Right renal cortex interstitium (tissue), 3 donors: ENCODE measurements at places on chromosomes 6 and 20.

- no peak for DNase-seq
These were observed 103.9 kb upstream of the ARG1 start for GRCh38 chr6:131469130-131469529.

DNA sequence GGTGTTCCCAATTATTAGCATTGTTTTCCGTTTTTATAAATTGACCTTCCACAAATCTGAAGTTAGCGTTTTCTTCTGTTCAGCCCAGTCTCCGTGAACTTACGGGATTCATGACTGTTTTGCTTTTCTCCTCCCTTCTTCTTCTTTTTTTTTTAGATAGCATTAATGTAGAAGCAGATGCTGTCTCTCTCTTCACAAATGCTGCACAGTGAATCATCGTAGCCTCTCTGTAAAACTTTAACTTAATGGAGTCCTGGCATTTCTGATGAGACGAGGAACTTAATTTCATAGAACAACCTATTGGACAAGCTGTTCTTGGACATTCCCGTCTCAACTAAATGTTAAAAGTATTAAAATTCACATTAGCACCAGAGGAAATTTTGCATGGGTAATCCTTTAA is 138.0 kb upstream of the EEF1E1 start:
- DNase-seq: no peak

DNA sequence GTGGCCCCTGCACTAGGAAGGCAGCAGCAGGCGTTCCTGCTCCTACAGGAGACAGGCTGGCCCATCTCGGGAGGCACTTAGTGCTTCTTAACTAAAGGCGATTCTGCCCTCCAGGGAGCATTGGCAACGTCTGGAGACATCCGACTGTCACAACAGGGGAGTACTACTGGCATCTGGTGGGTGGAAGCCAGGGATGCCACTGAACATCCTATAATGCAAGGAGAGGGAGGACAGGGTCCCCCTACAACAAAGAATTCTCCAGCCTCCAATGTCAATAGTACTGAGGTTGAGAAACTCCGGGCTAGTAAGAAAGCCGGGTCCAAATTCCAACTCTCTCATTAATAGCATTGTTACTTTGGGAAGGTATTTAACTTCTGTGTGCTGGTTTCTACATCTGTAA is 119.4 kb upstream of the ARMC2 start:
- no peak for DNase-seq

DNA sequence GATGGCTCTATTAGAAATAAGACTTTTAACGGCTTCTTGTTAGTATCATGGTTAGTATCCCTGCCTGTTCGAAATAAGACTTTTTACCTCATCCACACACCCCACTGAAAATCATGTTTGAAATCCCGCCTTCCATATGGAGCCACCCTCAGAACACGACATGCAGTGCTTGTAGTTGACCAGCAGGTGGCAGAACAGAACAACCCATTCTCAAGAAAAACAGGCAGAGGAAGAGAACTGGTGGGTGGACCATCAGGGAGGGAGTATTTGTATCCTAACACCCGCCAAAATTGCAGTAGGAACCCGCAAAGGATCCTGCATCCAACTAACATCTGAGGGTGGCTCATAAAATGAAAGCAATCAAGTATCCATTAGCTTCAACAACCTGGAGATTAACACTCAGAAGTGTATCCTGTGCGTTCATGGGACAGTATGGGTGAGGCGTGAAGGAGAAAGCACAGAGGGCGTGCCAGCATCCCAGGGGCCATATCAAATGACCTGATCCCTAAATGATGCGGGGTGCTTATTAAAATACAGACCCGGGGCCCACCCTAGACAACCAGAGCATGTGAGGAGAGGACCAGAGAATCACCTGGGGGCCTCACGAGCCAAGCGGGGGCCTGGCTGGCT is 89.6 kb upstream of the NHSL1 start:
- DNase-seq: no peak

DNA sequence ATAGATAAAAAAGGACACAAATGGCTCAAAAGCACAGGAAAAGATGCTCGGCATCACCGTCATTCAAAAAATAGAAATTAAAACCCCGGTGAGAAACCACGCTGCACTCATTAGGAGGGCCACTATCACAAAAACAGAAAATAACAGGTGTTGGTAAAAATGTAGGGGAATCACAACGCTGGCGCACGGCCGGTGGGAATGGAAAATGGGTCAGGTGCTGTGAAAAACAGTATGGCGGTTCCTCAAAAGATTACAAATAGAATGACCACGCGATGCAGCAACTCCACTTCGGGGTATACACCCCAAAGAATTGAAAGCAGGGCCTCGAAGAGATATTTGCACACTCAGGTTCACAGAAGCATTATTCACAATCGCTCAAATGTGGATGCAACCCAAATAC is 28.3 kb downstream of the NPEPL1 start:
- no peak for DNase-seq

GRCh38 chr6:34540222-34540621 is 15.9 kb downstream of the SPDEF start:
- no peak for DNase-seq

DNA sequence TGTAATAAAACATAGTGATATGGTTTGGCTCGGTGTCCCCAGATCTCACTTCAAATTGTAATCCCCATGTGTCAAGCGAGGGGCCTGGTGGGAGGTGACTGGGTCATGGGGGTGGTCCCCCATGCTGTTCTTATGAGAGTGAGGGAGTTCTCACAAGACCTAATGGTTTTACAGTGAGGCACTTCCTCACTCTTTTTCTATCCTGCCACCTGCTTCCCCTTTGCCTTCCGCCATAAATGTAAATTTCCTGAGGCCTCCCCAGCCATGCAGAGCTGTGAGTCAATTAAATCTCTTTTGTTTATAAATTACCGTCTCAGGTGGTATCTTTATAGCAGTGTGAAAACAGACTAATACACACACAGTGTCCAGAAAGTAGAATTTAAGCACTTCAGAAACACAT is 78.5 kb downstream of the REPS1 start:
- no peak for DNase-seq

GRCh38 chr6:150134280-150134920 is 8.4 kb upstream of the PPP1R14C start:
- DNase-seq: no peak

- DNase-seq: no peak
These were observed 21.6 kb upstream of the MYB start for GRCh38 chr6:135159531-135159930.

DNA sequence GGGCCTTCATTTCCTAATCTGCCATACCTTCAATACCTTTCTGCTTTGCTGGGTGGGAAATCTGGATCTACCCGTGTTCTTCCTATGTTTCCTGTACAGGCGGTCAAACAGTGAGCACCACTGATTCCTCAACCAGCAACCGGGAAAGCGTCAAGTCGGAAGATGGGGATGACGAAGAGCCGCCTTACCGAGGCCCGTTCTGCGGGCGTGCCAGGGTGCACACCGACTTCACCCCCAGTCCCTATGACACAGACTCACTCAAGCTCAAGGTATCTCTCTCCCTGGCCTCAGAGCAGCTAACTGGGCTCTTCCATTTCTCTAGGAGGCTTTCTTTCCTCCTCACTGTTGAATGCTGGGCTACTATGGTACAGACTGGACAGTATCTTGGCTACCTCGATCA is 190.1 kb downstream of the SASH1 start:
- no peak for DNase-seq

- no peak for DNase-seq
These were observed 60.5 kb upstream of the SLCO4A1 start for GRCh38 chr20:62581806-62582205.

- DNase-seq: no peak
These were observed 1005.3 kb upstream of the EPHA7 start for GRCh38 chr6:94424692-94425091.

GRCh38 chr6:137117581-137117980 is 55.9 kb downstream of the IL22RA2 start:
- no peak for DNase-seq

GRCh38 chr6:10300071-10300470 is 114.8 kb downstream of the TFAP2A start:
- no peak for DNase-seq

DNA sequence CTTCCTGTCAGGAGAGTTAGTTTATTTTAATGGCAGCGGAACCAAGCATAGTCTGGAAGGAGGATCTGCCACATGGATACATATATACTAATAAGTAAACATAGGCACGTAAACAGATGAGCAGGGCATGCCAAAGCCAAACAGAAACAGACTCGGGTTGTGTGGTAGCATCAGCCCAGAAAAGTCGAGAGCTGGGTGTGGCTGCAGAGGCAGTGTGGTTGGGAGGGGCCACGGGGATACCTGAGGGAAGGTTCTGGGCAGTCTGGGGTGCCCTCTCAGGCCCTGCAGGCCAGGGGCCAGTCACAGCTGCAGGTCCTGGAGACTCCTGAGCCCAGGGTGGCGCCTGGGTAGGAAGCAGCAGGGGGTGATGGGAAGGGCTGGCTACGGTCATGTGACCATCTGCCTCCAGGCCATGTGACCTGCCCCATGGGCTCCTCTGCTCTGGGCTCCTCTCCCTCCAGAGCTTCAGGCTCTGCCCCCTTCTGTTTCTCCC is 42.8 kb upstream of the MRPS10 start:
- no peak for DNase-seq

GRCh38 chr6:12012558-12013306 is 620 bp downstream of the HIVEP1 start:
- DNase-seq: no peak

DNA sequence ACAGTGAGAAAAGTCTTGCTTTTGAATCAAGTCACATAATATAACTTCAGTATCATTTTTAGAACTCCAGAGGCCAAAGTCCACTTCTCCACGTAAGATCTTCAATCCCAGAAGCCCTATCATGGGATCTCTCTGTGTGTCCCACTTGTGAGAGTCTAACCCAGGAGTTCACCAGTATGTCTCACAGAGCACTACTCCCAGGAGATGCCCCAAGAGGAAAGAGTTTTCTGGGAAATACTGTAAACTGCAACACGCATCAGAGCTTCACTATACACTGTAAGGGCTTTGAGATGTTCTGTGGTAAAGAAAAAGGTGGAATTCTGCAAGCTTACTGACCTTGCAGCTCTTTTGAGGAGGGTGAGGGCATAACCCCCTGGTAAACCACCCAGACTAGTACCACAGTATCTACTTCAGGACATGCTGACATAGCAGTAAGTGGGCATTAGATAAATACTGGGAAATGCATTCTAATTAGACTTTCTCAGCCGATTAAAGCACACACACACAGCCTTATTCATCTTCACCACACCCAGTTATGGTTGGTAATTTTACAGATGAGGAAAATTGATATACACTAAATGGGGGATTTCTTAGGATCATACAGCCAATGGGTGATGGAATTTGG is 12.3 kb downstream of the DCBLD1 start:
- no peak for DNase-seq

GRCh38 chr6:10659699-10660348 is 34.6 kb downstream of the C6orf52 start:
- no peak for DNase-seq
